ENCODE measurements at places on chromosomes 5 and 9.

DNA sequence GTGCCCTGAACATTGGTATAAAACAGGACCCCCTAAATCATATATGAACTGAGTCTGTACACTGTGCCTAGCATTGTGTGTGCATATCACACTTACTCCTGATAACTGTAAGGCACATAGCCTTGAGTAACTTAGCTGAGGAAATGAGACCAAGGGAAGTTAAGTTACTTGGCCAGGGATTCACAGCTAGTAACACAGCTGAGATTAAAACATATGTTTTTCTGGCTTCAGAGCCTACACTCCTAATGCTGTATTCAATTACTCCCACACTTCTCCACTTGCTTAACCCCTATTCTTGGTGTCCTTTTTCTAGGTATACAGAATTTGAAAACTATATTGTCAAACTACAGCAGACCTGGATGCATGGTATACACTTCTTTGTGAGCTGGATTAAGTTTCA, 12.8 kb downstream of the GHR start:
- DNase-seq = no peak

- no peak for DNase-seq
Measured at GRCh38 chr5:22968386-22968785, 115.2 kb upstream of the CDH12 start.

DNA sequence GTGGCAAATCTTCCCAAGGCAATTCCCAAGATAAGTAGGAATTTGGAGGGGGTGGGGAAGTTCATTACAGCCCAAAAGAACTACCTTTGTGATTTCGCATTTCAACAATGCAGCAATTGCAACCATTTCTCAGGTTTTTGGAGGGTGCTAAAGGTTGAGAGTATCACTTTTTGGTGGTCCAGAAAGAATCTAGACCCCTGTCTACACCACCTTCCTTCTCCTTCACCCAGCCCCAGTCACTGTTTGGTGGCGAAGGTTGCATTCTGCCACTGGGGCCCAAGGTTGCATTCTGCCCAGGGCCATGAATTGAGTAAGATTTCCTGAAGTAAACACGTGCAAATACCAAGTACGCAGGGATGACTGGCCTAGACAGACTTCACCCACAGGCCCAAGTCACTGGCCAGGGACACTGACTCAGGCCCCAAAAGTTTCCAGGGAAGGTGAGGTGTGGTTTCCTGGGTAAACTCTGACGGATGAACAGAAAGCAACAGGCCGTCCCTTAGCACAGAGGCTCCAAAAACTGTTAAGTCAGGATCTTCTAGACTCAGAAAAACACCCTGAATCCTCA, 5.7 kb downstream of the PDE6A start:
- no peak for DNase-seq

DNA sequence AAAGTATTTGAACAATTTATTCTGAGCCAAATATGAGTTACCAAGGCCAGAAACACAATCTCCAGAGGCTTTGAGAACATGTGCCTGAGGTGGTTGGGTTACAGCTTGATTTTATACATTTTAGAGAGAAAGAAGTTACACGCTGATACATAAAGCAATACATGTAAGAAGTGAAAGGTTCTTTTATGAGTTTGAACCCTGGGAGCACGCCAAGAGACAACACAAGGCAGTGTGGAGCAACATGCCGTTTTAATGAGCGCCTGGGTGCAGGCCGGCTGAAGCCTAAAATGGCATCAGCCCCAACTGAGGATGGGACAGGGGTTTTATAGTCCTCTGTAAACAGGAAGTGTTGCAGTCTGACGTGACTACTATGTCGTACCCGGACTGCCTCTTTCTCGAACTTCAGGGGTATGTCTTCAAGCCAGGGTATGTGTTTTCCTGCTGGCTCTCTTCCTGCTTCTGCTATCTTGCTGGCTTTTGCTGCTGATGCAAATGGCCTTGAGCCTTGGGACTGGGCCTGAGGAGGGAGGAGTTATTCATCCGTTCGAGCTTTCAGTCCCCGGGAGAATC, 193.7 kb downstream of the CYLC2 start:
- DNase-seq = no peak

DNA sequence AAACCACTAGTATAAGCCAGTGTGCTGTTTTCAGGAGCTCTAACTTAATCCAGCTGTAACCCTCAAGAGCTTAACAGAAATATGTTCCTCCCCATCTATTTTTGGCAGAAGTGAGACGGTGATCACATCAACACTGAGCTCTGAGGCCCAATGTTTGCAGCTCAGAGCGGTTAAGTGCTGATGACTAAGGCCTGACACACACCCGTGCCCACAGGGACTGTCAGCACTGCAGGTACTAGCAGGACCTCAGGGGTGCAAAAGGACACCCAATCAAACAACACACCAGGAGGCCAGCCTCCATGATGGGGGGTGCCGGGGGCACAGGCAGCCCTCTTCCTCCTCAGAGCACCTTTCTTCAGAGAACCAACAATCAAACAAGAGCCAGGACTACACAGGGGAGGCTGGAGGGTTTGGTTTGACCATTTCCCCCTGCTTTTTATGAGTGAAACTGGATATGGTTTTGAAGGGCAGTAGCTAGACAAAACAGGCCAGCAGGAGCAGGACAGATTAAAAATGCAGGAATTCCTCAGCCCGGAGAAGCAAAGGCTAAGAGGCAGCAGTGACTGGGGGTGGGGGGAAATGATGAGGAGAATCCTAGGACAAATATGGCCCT, 61.3 kb downstream of the RAPGEF1 start:
- peak; percentile 71 for DNase-seq

DNA sequence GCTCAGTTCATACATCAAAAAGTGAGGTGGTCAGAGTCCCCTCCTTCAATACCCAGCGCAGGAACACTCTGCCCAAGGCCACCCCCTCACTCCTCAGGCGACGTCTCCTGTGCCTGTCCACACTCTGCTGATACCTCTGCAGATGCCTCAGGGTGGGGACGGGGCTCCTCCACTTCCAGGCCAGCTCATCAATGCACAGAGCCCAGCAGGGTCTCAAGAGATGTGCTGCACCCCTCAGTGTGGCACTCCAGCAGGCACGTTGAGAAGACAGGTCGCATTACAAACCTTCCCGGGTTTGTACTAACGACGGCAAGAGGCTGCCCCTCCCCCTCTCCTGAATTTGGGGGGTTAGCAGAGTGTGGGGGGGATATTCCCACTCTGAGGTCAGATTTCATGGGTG, 128.5 kb downstream of the ZNF354C start:
- no peak for DNase-seq

GRCh38 chr9:4344946-4345345, 45.1 kb upstream of the GLIS3 start:
- no peak for DNase-seq

Data from T-helper 22 cell (primary cell).